ENCODE measurements at places on chromosomes 13 and 19.

DNA sequence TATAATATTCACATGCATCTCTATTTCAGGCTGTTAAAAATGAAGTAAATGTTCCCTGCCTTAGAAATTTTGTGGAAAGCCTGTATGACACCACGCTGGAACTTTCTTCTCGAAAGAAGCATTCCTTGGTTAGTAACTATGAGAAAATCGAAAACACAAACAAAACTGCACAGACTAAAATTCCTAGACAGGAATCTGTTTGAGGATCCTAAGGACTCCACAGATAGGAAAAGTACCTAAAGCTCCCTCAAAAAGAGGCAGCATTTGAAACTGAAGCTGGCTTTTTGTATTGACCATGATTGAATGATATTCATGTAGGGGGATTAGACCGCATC lies 103.4 kb downstream of the FRY start:
- DNase-seq: no peak

DNA sequence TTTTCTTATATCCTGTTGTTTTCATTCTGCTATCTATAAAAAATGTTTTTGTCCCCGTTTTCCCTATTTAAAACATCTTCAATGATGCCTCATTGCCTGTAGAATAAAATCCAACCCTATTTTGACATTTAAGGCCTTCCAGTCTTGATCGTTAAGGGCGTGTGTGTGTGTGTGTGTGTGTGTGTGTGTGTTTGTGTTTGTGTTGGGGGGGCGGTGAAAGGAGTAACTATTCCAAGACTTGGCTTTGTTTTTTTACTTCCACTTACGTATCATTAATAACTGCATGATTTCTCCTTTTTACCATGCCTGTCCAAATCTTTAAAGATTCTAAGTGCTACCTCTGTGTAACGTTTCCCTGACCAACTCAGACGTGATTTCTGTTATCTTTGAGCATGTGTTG lies 784 bp downstream of the PIBF1 start:
- no peak for DNase-seq

DNA sequence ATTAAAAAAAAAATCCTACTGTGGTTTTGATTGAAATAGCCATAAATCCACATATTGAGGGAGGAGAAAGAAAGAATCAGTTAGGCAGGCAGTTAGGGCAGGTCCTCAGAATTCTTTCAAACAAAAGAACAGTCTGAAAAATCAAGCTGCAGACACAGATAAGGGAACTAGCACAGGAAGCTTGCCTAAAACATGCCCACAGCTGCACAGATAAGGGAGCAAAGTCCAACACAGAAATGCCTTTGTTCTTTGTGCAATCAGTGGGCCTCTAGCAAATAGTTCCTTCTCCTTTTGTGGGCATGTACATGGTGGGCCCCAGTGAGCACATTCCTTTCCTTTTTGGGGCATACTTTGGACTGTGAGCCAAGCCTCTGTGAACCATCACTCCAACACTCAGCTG lies 42.7 kb downstream of the UTP14C start:
- DNase-seq: no peak

DNA sequence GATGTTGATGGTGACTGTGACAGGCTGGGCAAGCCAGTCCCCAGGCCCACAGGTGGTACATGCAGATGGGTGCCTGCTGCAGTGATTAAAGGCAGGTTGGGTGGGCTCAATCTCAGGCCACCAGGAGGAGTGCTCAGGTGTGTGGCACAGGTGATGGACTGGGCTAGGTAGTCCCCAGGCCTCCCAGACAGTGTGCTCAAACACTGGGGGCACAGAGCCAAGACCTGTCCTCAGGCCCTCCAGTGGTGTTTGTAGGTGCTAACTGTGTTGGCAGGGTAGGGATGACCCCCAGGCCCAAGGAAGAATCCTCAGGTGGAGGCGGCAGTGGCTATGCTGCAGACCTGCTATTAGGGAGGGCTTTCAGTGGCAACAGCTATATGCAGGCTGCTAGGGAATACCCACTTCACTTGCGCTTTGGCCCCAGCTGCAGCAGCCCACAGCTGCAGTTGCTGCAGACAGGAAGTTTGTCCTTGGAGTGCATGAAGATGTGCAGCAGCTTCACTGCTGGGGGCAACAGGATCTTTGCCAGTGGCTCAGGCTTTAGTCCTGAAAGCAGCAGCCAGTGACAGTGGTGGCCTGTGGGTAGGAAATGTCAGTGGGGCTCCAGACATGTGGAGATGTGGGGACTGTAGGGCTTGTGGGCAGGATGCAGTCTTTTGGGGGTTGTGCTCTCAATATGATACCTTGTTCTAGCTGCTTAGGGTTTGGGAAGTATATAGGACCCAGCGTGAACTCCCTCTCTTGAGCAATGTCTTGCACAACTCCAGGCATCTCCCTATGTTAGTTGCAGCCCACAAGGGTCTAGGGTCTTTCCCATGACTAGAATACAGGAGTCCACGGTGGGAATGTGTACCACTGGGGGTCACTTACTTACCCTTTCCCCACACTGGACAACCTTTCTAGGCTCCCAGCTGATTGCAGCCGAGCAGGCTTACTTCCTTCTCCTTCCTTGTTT lies 54.1 kb upstream of the MLNR start:
- no peak for DNase-seq

DNA sequence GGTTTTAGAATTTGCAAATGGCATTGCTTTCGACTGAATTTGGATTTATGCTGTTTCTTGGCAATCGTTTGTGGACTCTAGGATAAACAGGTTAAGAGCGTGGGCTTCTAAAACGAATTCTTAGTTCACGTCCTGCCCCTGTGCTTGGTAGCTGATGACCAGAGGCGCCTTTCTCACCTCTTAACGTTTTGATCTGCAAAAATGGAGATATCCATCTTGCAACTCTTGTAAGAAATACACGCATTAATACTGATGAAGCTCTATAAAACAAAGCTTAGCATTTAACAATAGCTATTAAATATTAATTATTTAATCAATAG lies 580 bp upstream of the KATNAL1 start:
- DNase-seq: no peak

DNA sequence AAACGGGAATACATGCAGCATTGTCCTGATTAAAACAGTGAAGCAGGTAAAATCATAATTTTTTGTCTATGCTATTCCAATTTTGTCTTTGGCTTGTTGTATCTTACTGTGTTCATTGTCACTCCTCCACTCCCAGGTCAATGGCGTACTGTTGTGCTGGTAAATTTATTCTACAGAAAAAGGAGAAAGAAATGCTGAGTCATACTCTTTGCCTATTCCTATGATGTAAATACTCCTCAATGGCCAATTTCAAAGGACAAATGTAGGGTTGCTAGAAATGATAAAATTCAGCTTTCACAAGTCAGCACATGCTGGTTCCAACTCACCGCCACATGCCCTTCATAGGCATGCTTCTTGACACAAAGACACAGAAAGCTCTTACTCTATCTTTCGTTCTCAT lies 694.4 kb upstream of the PCDH20 start:
- DNase-seq: no peak

GRCh38 chr19:40431698-40432097 lies 5.9 kb upstream of the SERTAD1 start:
- no peak for DNase-seq

DNA sequence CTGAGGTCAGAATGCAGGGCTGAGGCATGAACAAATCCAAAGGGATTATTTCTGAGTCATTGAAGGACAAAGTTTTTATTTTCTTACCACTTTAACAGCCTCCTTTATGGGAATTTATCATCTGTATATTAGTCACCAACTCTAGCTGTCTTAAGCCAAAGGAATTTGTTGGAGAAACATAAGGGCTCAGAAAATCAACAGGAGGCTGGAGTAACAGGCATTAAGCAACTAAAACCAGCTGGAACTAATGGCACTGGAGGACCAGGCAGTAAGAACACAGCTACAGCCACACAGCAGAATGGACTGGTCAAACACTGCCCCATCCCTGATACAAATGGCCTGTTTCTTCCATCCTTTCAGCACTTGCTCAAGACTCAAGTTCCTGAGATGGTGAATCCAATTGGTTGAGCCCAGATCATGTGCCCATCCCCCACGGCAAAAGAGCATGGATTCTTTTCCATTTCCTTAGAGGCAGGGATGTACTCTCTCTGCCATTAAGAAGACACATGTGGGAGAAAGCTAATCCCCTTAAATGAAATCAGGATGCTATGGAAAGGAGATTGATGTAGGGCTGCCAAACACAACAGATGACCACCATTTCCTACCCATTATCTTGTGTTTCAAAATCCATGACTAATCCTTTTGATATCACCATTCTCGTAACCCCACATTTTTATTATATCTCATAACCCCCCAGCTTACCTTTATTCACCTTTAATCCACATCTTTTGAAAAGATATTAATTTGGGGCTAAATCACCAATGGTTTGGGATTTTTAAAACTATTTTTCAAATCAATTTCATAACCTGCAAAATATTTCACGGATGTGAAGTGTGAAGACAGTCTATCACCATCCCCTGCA lies 157.0 kb upstream of the FNDC3A start:
- no peak for DNase-seq

DNA sequence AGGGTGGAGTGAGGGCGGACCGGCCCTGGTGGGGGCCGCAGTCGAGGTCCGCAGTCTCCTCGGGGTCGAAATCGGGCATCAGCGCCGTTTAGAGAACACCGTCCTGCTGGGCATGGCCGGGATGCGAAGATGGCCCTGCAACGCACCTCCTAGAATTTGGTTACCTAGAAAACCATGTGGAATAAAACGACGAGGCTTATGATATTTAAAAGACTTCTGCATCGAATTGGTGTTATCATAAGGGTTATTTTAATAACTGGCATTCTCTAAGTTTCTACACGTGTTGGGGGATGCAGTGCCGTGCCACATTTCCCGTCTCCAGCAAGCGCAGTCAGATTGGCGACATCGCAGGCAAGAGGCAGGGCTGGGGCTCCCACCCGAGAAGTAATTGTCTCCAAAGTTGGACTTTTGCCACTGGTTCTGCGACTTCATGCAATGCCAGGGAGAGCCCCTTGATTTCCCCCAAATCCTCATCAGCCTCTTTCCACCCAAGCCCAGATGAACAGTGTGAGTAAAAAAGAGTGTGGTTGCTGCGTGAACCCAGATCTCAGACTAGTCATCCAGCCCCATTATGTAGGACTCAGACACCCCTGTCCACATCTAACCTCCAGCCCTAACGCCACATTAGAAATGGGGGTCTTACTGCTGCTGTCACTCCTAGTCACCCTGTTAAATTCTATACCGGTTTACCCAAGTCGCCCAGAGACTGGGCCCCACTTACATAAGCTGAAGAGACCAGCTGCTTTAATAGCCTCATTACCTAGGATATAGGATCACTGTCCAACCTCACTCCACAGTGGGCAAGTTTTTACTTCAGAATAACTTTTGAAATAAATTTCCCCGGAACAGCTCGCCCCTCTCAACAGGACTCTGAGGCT lies 571 bp upstream of the DHRS12 start:
- no peak for DNase-seq

DNA sequence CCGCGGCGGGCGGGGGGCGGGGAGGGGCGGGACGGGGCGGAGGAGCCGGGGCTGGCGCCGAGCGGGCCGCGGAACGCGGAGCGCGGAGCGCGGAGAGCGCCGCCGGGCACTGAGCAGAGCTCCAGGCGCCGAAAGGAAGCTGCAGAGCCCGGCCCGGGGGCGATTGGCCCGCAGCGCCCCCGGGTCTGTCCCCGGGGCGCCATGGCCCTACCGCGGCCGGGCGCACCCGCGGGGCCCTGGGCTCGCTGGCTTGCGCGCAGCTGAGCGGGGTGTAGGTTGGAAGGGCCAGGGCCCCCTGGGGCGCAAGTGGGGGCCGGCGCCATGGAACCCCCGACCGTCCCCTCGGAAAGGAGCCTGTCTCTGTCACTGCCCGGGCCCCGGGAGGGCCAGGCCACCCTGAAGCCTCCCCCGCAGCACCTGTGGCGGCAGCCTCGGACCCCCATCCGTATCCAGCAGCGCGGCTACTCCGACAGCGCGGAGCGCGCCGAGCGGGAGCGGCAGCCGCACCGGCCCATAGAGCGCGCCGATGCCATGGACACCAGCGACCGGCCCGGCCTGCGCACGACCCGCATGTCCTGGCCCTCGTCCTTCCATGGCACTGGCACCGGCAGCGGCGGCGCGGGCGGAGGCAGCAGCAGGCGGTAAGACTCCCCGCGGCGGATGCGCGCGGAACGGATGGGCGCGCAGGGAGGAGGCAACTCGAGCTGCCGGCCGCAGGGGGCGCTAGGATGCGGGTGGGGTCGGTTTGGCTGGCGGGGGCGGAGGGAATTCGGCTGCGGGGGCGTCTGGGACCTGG lies at the start of gene PDE4A:
TSS of gene PDE4A (plus strand) at position 95 of the 796 bp plus-strand sequence. CDS start at position 322, 227 bp downstream.
- DNase-seq: no peak

DNA sequence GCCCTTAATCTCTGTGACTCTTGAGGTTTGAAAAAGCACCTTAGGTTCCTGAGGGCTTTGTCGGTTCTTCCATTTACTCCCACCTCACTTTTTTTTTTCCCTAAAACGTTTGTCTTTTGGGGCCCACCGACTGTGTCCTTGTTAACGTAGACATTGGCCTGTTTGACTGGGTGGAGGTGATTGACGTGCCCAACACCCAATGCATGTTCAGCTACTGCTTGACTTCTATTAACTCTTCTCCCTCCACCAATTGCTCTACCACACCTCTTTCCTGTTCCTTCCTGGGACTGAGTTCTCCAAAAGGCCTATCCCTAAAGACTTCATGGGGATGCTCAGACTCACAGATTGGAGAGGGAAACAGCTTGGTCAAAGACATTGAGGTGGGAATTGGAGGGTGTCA lies 17.3 kb downstream of the CKM start:
- no peak for DNase-seq

All from stimulated activated CD8-positive, alpha-beta memory T cell treated with anti-CD3 and anti-CD28 coated beads, Interleukin-4, amount 100 ng/mL, for 4 hours (primary cell).